Occipital lobe (tissue), 3 donors: ENCODE measurements at places on chromosomes 2 and 18. TPM values are rescaled to one million over a fixed set of nuclear protein-coding genes. Genes with fewer than 3 reads are reported as not detected.

GRCh38 chr18:11909061-11909455 is 941 bp upstream of the MPPE1 start:
- no peak for DNase-seq

- DNase-seq = no peak
These were observed 66.8 kb upstream of the FZD7 start for GRCh38 chr2:201966691-201967438.

GRCh38 chr2:127404466-127405254 is 13.6 kb upstream of the PROC start:
- no peak for DNase-seq

The ZNF804A gene
- total RNA-seq = 15.6 TPM

The CNNM3 gene
- total RNA-seq = 8.3 TPM

- peak; percentile 40 for DNase-seq
These were observed 284.5 kb downstream of the MTX2 start for GRCh38 chr2:176553685-176554100.

DNA sequence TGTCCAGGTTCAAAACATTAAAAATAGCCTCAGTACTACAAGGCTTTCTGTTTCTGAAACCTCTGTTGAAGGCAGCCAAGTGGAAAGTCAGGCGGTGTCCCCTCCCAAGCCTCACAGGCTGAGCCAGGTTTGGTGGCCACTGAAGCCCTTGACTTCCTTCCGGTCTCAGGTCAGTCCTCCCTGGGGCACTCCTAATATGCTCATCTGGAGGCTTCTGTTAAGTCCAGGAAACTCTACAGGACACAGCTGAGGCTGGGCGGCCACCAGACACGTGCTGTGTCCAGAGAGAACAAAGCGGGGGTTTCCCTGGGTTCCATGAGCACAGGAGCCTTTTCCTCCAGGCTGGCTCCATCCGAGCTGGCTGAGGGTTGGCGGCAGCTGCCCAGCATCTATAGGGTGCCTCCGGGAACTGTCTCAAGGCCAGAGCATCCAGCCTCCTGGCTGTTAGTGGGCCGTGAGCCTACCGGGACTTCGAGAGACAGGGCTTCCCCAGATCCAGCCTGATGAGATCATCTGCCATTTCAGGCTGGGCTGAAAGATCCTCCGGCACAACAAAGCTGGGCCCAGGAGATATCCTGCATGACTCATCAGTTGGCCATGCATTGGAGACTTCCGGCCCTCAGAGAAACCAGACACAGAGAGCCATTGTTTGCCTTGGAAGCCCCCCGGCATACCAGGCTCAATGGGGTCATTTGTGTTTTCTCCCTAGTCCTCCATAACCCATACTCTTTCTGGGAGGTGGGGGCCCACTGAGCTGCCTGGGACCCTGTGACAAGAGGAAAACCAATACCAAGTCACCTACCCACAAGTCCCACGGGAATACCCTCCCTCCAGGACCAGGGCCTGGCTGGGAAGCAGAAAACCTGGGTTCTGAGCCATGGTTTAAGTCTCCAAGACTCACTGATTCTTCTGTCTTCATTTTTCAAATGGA is 71.7 kb downstream of the HS1BP3 start:
- DNase-seq = peak; percentile 72

The EIPR1 gene
- 30.3 TPM for total RNA-seq

DNA sequence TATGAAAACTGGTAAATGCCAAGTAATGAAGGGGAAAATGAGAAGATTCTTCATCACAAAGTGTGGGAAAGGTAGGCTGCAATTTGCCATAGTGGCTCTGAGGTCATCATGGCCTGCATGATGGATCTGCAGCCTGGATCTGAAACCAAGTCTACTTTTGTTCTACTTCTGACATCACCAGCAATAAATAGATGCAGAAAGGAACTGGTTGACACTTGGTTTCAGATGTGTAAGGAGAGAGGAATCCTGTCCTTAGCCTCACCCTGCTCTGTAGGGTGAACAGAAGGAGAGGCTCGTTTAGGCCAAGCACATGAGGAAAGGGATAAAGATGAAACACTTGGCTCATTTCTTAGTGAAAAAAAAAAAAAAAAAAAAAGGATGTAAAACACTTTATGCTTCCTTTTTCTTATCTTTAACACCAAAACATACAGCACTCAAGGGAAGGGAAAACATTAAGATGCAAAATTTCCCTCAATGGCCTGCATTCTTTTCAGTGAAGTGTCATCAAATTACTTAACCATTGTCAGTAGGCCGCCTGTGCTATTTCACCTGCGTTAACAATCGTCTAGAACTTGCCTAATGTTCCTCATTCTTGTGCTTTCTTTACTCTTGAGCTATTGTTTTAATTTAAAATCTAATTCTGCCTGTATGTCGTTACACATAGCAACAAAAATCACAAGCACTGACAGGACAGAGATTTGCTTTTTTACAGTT is 3.9 kb downstream of the NEB start:
- no peak for DNase-seq

DNA sequence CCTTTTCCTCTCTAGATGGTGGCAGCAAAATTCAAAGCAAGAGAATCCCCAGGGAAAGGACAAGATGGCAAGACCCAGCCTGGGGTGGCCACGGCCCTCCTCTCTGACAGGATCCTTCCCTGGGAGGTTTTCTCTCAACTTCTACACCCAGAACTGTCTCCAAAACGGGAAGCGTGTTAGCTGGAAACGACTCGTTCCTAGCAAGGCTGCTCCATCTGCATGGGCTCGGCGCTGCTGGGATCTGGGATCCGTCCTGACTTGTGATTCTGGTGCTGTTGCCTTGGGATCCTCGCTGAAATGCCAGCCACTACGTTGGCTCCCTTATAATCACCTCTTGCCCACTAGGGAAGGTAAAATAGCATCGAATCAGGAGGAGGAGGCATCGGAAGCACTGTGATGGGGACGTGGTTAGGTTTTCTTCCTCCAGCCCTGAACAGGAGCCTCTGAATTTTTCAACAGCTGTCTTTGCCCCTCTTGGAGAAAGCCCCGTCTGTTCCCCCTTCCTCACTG is 514.8 kb upstream of the MYT1L start:
- DNase-seq = no peak

DNA sequence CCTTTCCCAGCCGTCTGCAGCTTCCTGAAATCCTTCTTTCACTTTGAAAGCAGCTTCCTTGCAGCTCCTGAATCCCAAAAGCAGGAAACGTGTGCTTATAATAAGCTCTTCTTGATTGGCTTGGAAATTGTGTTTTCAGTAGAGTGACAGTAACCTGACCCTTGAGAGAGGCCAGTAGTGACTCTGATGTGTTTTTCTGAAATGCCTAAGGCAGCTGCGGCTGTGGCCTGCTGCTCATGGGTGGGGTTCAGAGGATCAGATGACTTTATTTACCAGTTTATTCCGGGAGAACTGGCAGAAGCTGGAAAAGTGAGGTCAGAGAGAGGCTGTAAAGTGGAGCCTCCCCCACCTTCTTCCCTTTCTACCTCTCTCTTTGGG is 31.9 kb upstream of the RPIA start:
- no peak for DNase-seq

- no peak for DNase-seq
These were observed 102.6 kb downstream of the POLR1A start for GRCh38 chr2:86003104-86003503.

DNA sequence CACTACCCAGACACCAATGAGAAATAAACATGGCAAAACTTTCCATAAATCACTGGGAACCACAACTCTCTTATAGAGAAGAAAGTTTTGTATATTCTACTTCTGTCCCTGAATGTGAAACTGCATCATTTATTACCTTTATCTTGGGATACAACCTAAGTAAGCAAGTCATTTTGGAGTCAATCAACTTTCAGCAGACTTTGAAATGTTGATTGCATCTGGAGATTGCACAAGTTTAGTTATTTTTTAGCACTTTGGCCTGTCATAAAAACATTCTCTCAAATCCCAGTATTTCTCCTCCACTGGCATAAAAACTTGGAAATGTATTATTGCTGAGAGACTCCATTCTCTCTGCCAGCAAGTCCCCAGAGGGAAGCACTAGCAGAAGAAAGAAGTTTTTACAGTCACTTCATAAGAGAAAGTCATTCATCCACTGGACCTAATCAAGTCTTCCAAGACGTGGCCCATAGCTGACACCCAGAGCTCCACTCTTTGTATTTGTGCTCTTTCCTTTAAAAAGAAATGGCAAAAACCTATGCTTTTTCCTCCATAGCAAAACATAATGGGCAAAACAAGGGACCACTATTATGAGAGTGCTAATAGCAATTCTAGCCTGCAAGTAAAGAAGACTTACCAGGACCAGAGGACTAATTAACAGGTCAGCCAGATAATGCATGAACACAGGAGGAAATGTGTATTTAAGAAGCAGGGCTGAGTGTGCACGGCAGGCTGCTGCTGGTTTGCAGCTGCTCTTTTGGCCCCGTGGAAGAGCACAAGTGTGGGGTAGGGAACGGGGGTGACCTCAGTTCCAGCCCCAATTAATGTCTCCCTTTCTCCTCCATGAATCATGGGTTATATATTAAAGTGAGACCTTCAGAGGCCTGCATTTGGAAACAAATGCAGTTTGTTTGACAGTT is 171.5 kb downstream of the INO80D start:
- no peak for DNase-seq

- DNase-seq = no peak
These were observed 42.4 kb upstream of the COL5A2 start for GRCh38 chr2:189221811-189222467.

The TRIM54 gene
- not detected for total RNA-seq

The CXCR2 gene
- 2.3 TPM for total RNA-seq

- DNase-seq = no peak
These were observed 4.8 kb upstream of the B3GNT7 start for GRCh38 chr2:231390667-231391066.

DNA sequence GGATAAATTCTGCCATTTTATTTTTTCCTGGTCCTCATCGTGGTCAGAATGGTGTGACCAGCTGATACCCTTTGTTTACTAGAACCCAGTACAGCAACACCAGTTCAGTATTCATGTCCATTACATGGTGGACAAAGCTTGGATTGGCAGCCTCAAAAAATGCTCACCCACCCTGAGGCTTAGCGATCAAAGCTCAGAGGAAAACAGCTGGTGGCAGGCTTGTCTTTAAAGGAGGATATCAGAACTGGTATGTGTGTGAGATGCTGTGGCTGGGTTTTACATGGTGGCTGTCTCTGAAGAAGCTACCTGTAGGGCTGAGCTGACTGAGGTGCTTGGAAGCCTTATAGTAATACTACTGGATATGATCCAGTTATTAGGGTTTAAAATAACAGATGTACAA is 471.1 kb upstream of the MEX3C start:
- no peak for DNase-seq

DNA sequence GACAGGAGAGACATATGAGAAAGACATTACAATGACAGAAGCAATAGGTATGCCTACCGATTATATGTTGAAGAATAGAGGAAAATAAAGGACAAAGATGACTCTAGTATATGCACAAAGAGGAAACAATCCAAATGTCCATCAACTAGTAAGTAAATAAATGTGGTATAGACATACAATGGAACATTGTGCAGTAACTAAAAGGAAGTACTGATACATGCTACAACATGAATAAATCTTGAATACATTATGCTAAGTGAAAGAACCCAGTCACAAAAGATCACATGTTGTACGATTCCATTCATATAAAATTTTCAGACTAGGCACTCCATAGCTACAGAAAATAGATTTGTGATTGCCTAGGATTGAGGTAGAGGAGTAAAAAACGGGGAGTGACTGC is 28.5 kb upstream of the PGAP1 start:
- DNase-seq = no peak

DNA sequence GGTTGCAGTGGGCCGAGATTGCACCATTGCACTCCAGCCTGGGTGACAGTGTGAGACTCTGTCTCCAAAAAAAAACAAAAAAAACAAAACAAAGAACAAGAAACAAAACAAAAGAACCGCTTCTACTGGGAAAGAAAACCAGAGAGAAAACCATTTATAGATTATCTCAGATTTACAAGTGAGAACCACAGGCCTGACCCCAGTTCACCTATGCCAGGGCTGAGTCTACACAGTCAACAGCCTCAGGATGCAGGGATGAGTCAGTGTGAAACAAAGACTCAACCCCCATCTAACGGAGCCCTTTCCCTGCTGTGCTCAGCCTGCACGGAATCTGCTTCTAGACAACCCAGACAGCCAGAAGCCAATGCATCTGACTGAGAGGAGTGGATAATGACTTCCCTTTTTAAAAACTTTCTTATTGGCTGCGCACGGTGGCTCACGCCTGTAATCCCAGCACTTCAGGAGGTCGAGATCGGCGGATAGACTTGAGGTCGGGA is 25.5 kb upstream of the YWHAQ start:
- no peak for DNase-seq

DNA sequence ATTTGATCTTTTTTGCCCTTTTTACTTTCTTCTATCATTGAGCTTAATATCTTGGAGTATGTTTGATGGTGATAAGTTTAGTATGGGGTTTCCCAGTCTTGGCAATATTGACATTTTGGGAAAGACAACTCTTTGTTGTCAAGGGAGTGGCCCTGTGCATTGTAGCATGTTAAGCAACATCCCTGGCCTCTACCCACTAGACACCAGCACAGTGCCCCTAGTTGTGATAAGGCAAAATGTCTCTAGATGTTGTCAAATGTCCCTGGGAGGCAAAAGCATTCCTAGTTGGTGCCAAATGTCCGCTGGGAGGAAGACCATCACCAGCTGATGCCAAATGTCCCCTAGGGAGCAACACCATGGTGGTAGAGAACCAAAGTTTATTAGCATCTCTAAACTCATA is 28.2 kb downstream of the GULP1 start:
- no peak for DNase-seq

- DNase-seq = no peak
These were observed 290.8 kb upstream of the MYT1L start for GRCh38 chr2:2621855-2622254.

DNA sequence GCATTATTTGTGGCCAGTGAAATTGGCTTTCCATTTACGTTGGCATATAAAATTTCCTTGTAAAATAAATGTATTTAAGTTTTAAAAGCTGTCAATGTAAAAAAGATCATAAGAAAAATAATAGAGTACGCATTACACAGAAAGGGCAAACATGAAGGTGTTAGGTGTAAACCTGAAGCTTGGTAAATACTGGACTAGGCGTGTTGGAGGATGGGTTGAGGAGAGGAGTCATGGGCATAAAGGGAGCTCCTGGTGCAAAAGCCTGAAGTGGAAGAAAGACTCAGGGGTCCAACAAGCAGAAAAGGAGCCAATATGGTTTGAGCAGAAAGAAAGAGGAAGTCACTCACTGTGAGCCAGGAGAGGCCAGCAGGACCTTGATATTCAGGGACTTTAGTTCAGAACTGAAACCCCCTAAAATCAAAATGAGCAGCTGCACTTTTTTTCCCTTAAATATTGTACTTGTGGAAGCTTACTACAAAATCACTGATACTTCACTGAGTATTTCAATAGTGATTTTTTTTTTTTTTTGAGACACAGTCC is 24.4 kb downstream of the SP5 start:
- DNase-seq = no peak

The CNGA3 gene
- total RNA-seq = 4.4 TPM

DNA sequence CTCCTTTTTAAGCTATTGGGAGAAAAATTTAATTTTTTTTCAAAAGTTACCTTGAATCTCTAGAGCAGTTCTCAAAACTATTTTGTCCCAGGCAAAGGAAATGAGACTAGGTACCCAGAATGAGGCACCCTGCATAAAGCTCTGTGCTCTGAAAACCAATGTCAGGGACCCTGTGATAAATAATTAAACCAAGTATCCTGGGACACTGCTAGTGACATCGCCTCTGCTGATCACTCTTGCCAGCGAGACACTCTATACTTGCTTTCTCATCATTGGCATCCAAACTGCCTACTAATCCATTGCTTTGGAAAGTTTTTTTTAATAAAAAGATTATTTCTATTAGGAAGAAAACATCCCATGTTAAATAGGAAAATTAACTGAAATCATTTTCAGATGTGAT is 1.4 kb downstream of the GKN1 start:
- no peak for DNase-seq
